ENCODE measurements at places on chromosomes 4 and X.

- DNase-seq = no peak
These were observed 11.3 kb upstream of the DOCK11 start for GRCh38 chrX:118484216-118484903.

DNA sequence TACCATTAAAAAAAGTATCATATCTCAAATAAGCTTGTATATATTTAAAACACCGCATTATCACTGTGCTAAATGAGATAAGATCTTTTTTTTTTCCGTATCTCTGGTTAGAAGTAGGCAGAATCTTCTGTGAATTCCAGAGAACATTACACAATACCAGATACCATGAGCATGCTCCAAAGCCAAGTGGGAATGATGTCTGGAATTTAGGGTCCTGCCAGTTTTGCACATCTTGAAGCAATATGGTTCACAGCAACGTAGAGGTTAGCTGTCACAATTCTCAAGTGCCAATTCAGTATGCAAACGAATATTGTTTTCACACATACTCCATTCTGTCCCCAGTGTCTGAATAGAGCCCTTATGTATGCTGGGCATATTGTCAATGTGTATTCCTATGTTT, 127.5 kb upstream of the NEIL3 start:
- DNase-seq = no peak

- no peak for DNase-seq
These were observed 36.6 kb downstream of the MYOZ2 start for GRCh38 chr4:119172223-119172622.

DNA sequence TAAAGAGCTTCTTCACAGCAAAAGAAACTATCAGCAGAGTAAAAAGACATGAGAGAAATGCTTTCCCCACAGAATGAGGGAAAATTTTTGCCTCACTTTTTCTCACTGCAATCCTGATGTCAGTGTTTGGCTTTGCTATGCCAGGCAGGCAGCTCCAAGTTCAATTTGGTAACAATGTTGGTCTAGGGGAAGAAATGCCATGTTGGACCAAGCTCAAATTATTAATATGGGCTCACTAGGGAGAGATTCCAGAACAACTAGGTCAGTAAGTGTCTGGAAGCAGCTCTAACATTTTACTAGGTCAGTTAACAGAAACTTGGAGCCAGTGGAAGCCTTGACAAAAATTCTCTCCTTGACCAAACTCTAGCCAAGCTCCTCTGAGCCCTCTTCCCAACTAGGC, 95.4 kb downstream of the NAF1 start:
- DNase-seq = no peak

- no peak for DNase-seq
These were observed 89.4 kb upstream of the TRIM2 start for GRCh38 chr4:153114771-153115321.

DNA sequence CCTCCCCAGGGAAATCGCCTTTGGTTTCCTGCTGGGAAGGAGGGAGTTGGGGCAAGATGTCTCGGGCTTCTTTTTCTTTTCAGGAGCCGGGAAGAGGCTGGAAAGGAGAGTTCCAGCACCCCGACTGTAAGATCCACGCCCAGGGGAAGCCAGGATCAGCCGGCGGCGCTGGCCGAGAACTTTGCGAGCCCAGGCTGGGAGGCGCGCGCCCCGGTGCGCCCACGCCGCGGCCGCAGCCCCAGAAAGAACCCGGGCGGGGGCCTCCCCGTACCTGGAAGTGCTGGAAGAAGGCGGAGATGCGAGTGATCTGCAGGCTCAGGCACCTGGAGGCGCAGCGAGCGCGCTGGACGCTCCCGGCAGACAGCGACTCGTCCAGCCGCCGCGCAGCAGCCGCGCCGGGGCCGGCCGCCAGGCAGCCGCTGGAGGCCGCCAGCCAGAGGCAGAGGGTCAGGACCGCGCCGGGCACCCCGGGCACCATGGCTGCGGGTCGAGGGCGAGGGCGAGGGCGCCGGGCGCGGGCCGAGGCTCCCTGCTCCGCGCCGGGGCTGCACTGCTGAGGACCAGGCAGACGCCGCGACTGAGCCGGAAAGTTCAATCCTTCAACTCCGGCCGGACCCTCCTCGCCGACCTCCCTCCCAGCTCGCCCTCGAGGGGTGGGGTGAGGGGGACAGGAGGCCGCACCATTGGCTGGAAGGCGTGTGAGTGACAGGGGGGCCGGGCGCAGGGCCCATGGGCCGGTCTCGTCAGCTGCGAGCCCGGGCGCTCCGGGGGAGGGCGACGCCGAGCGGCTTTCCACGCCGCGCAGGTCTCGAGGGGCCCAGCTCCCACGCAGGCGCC, at the start of gene ANOS1:
Gene ANOS1 (minus strand): TSS at position 579 of the 837 bp plus-strand sequence. CDS start 101 bp downstream, at position 478.
- no peak for DNase-seq

GRCh38 chr4:177671387-177671786, 229.2 kb upstream of the AGA start:
- DNase-seq = no peak

DNA sequence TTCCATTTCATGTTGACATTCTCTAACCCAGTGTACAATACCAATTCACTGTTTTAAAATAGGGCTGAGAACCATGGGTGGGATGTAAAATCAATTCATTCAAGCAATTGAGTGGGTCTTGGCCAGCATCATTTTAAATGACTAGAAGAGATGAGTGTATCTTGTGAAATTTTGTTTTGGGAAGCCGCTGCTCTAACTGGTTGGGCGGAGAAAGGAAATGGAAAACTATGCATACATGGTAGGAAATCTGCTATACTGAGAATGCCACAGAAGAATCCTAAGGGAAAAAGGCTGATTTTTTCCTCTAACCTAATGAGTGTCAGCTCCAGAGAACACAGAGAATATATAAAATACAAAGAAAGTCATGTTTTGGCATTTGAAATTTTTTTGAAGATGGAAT, 54.8 kb upstream of the DCLK2 start:
- DNase-seq = no peak

DNA sequence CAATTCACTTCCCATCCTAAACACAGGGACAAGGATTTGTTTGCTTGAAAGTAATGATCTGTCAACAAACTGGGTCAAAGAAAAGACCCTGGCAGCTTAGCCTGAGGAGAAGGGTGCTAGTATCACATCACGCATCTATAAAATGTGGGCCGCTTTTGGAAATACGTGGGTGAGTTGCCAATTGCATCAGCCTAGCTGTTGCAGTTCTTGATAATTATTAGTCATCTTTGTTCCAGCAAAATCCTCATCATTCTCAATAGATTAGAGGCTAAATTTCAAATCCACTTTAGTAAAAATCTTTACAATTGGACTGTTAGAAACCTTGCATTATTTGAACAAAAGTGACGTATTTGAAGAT, 33.6 kb upstream of the TAPT1 start:
- no peak for DNase-seq

DNA sequence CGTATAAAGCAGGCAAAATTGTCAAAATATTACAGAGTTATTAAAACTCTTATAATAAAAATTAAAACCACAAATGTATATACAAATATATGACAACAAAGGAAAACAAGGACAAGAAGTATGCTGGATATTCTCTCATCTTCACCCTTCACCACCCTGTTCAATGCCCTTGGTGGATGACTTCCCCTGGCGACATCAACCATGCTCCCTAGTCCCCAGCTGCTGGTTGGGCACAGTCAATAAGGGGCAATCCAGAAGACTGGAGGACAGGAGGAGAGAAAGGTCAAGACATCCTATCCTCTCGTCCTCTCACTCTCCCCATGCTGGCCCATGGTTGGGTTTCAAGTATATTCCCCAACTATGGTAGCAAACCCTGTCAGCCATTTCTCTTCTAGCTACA, 71.2 kb downstream of the CXCL13 start:
- no peak for DNase-seq

GRCh38 chr4:184231573-184231972, 13.9 kb upstream of the ENPP6 start:
- no peak for DNase-seq

GRCh38 chr4:81049330-81049729, 18.8 kb downstream of the BMP3 start:
- no peak for DNase-seq

DNA sequence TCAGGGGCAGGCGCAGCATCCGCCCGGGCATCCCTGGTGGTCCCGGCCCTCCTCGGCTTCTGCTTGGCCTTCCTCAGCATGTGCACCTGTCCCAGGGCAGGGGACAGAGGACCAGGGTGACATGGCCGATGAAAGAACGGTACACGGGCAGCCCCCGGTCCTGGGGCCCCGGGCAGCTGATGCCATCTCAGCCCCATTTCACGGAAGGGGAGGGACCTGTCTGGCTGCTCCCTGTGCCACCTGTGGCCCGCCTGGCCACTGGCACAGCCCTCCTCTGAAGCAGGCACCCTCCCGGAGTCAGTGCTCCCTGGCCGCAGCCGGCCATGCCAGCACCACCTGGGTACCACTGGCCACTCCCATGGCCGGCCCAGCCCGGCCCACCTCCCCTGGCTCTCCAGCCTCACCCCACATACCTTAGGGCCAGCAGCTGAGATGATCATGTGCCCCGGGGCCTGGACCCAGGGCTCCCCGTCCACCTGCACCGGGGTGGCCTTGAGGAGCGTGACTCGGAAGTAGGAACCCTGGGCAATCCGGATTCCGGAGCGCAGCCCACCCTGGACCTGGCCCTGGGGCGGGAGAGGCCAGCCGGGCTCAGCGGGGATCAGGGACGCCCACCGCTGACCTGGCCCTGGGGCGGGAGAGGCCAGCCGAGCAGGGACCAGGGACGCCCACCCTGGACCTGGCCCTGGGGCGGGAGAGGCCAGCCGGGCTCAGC, 12.6 kb downstream of the DGKQ start:
- DNase-seq = no peak

DNA sequence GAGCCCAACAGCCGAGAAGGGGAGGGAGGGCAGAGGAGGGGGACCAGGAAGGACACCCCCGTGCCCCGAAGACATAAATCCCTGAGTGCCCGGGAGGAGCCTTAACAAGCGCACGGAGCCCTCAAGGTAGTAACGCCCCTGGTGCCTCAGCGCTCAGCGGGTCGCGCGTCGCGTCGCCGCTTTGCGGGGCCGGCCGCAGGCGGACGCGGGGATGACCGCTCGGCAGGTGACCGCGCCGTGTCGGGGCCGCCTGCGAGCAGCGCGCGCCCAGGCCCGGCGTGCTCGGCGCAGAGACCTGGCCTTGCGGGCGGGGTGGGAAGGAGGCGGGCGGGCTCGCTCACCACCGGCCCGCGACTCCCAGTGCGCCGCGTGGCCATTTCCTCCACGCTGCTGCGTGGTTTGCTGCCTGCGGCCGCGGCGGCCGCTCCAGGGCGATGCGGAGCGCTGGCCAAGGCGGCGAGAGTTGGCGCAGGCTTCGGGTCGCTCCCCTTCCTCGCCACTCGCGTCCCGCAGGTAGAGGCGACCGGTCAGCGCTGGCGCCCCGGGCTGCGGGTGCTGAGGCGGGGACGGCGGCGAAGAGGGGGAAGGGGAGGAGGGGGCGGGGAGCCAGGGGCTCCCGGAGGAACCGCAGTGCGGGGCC, 632 bp downstream of the CCSER1 start:
- DNase-seq = peak; percentile 21

DNA sequence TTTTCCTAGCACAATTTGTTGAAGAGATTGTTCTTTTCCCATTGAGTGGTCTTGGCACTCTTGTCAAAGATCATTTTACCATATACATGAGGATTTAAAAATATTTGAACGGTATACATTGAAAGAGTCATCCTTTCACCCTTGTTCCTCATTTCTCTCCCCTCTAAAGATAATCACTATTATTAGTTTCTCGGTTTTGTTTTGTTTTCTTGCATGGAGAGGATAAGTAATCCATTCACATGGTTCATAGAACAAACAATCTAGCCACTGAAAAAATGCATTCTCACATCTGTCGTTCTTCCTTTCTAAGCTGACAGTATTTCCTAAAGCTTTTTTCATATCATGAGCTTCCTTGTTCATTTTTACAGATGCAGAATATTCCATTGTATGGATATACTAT, 39.2 kb upstream of the MSMO1 start:
- no peak for DNase-seq

- DNase-seq = peak; percentile 49
These were observed 14.3 kb downstream of the JCHAIN start for GRCh38 chr4:70651864-70652506.

- DNase-seq = no peak
These were observed 140.1 kb downstream of the ANK2 start for GRCh38 chr4:113189546-113189945.

DNA sequence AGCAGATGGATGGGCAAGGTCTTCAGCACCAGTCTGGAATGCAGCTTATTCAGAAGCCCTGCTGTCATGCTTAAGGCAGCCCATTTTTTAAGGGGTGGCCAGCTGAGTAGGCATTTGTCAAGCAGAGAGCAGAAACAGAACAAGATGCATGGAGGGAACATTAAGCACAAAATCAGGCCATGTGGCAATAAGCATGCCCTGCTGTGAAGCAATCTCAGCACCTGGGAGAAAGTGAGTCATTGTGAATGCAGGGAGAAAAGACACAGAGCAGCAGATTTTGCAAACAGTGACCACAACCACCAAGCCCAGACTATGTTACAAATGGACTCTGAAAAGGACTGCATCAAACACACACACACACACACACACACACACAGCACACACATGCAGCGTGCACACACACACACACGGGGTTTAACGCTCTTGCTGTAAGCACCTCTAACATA, 94.1 kb upstream of the GALNT7 start:
- peak; percentile 9 for DNase-seq

GRCh38 chr4:99002279-99002678, 6.8 kb downstream of the METAP1 start:
- DNase-seq = no peak

- no peak for DNase-seq
These were observed 89.4 kb upstream of the TLL1 start for GRCh38 chr4:165783626-165784025.

GRCh38 chrX:916230-916599, 285.6 kb downstream of the SHOX start:
- no peak for DNase-seq

GRCh38 chr4:120865985-120866384, 56.5 kb downstream of the PRDM5 start:
- peak; percentile 9 for DNase-seq

- no peak for DNase-seq
These were observed 62.3 kb downstream of the PPP2R2C start for GRCh38 chr4:6410068-6410467.

DNA sequence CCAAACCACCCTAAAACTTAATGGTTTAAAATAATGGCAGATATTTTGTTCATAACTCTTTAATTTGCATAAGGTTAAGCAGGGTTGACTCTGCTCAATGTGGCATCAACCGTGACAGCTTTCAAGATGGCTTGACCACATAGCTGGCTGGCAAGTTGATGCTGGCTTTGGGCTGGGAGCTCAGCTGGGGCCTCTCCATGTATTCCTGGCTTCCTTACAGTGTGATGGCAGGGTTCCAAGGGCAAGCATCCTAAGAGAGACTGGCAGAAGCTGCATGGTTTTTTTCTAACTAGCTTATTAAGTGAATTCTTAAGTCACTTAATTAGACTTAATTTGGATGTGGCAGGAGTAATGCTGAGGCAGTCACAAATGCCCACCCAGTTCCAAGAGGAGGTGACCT, 4.5 kb downstream of the RP2 start:
- DNase-seq = peak; percentile 11

DNA sequence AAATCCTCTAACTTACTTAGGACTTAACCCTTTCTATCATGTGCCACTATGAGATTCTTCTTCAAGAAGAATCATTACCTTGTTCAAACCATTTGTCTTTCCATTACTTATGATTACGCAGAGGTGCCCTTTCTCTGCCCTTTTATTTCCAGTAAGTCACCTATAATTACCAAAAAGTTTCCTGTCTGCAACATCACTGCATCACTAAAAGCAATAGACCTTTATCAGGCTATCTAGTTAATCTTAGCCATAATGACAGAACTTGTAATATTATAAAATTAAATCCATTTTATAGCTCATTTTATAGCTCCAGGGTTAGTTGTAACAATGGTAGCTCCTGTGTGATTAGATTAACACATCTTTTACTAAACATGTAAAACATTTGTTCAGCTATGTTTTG, 673.6 kb upstream of the PITX2 start:
- DNase-seq = no peak

GRCh38 chrX:134544135-134544512, 84.2 kb downstream of the HPRT1 start:
- no peak for DNase-seq
